ENCODE measurements at places on chromosomes 4 and X.

DNA sequence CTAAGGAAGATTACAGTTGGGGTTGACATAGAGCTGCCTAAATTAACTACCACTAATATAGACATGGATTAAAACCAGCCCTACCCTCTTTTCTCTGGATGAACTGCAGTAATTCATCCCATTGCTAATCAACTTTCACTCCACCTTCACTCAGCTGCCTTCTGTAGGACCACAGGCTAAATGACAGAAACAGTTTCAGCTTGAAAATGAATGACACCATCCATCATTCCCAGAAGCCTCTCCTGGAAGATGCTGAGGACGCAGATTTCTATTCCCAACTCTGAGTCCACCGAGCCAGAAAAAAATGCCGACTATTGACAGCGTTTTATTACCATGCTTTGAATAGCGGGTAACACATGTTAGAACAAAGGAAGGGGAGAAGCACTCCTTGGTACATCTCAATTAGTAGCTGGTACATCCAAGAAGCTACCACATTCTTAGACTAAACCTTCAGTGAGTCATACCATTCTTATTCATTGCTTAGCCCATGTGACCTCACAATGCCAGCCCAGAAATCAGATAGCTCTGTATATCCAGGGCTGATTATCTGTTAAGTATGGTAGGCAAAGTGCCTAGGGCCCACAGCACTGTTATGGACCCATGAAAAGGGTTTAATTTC, 25.3 kb downstream of the DCX start:
- no peak for DNase-seq

DNA sequence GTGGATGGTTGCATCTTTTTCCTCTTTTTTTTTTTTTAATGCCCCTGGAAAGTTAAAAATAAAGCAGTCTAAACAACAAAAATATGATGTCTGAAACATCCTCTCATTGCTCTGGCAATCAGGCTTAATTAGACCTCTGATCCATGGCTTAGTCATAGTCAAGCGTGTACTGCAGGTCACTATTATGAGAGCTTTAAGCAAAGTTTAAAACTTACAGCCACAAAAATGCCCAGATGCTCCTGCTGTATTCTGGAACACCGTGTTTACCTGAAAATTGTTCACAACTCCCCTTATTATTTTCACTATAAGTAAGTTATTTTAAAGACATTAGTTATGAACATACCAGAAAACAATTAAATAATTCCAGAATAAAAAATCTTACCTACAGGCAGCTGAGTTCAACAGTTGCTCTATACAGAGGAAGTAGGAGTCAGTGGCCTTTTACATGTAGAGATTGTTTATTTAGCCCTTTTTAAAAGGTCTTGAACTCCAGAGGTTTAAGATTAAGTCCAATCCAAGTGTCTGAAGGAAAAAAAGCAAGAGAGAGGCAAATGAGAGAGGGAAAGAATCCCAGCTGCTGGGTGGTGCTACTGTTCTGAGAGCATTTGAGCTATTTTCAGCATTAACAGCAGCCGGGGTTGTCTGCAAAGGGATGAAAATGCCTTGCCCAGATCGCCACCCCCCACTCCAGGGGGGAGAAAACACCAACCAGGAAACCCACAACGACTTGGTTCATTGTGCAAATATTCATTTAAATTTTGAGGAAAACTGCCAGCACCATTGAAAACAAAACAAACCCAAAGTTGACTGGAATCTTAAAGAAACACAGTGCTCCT, 36.9 kb downstream of the SORBS2 start:
- DNase-seq: peak; percentile 96

DNA sequence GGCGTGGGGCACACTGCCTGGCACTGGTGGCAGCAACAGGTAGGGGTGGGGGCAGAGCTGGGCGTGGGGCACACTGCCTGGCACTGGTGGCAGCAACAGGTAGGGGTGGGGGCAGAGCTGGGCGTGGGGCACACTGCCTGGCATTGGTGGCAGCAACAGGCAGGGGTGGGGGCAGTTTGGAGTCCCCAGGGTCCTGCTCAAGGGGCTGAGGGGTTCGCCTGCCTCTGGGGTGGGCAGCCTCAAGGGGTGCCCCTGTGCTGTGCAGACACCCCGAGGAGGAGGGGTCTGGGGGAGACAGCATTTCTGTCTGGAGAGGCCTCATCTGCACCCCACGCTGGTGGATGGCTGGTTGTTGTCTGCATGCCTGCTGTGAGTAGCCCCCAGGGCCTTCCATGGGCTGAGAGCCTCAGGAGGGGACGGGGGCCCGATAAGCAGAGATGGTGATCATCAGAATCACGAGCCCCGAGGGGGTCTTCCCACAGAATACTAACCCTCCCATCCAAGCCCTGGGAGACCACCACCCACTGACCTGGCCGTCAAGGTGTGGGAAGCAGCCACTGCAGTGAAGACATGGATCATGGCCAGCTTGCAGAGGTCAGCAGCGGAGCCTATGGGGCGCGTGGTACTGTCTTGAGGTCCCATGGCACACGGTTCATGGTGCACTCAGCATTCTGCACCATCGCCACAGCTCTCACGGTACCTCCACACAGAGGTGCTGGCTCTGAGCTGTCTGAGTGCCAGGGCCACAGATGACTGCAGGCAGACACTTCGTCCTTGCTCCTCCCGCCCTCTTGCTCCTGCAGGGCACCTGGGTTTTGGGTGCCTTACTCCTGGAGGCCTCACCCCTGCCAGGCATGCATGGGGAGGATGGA, 21.5 kb downstream of the NAT8L start:
- DNase-seq: no peak

DNA sequence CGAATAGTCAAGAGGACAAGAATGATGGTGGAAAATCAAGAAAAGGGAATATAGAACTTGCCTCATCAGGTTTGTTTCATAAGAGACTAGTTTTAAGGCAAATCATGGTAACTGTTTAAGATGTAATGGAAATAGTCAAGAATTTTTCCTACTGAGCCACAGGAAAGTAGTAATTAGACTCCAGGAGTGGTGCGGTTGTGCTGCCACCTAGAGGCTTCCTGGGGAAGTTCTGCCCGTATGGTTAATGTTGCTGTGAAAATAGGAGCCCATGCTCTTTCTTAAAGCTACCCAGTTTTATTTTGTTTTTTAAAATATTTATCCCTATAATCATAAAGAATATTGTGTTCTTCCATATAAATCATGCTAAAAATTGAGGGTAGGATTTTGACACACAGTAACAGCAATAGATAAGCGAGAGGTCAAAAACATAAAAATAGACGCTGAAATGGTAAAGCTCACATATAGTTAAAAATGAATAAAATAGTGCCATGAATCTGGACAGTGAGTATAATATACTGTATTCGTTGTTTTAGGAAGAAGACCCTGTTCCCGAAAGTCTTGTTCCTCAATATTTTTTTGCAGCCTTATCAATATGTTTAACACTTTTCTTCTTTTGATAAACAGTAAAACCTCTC, 87.0 kb downstream of the PHOX2B start:
- DNase-seq: peak; percentile 49

DNA sequence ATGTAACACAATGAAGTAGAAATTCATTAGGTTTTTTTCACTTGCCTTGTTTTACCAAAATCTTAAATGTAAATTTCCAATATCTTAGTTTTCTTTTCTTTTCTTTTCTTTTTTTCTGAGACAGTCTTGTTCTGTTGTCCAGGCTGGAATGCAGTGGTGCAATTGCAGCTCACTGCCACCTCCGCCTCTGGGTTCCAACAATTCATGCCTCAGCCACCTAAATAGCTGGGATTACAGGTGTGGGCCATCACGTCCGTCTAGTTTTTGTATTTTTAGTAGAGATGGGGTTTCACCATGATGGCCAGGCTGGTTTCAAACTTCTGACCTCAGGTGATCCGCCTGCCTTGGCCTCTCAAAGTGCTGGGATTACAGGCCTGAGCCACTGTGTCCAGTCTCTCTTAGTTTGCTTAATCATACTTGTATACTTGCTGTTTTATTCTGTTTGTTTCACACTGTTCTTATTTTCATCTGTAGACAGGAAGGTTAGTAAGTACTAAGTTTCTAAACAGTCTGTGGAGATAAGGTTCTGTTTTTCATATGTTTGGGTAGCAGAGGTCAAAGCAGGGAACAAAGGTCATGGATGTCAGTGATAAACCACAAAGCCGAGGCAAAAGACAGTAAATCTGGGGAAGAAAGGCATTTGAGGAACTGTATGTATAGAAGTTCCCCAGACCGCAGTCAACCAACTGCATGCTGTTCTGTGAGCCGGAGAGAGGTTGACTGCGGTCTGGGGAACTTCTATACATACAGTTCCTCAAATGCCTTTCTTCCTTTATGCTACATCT, 129.1 kb downstream of the CBR4 start:
- no peak for DNase-seq
